ENCODE measurements at places on chromosomes 16 and 17. TPM values are rescaled to one million over a fixed set of nuclear protein-coding genes. Genes with fewer than 3 reads are reported as not detected.

CPHXL2 gene
- total RNA-seq, result not detected

DNA sequence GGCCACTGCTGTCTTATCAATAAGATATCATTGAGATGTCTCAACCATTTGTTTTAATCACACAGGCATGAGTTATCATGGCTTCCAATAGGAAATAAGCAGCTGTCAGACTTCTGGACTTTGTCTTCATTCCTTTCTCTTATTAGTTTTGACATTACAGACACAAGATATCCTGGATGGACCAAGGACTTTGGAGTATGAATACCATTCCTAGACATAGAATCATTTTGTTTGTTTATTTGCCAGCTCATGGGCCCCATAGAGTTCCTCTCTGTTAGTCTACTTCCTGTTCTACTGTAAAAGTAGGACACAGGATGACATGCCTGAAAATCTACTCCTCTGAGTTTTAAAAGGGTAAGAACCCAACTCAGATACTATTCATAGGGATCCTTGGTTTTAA lies 77.7 kb upstream of the KCNJ16 start:
- no peak for DNase-seq

- DNase-seq, result no peak
Observed at GRCh38 chr16:57637424-57637823, 9.0 kb downstream of the ADGRG1 start.

- DNase-seq, result no peak
Observed at GRCh38 chr17:66169839-66170238, 22.1 kb downstream of the CEP112 start.

- no peak for DNase-seq
Observed at GRCh38 chr16:78195797-78196196, 96.3 kb downstream of the WWOX start.

DNA sequence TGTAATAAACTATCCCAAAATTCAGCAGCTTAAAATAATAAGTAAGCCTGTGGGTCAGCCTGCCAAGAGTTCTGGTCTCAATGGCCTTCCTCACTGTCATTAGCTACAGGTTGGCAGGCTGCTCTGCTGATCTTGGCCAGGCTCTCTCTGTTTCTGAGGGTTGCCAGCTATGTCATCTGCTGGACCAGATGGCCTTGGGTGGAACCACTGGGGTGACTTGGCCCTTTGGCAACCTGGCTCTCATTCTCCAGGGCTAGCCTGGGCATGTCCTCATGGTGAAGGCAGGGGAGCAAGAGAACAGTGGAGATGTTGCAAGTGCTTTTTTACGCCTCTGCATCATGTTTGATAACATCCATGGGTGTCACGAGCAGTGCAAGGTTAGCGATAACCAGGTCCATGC lies 13.9 kb downstream of the ITGAM start:
- DNase-seq, result no peak

Data from omental fat pad (tissue), 4 donors.